ENCODE measurements at places on chromosomes 3 and 15.

DNA sequence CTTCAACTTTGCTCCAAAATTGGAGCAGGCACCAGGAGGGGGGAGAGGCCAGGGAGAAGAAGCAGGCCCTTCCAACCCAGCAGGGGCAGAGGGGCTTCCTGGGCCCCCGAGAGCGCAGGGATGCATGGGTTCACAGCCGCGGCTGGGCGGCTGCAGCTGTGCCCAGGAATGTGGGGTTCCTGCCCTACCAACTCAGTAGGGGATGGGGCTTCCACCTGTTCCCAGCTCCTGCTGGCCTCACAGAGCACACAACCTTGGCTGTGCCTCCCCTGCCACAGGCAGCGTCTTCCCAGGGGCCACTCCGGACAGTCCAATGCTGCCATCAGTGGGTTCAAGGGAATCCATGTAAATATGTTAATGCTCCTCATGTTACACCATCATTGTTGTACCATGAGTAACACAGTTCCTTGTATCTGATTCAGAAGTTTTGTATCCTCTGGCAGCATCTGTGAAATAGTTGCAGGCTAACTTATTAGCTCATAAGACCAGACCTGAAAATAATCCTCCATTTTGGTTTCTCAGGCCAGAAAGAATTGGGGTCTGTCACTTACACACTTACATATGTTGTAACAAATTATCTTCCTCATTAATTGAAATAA, 12.1 kb upstream of the SIAH2 start:
- no peak for DNase-seq

DNA sequence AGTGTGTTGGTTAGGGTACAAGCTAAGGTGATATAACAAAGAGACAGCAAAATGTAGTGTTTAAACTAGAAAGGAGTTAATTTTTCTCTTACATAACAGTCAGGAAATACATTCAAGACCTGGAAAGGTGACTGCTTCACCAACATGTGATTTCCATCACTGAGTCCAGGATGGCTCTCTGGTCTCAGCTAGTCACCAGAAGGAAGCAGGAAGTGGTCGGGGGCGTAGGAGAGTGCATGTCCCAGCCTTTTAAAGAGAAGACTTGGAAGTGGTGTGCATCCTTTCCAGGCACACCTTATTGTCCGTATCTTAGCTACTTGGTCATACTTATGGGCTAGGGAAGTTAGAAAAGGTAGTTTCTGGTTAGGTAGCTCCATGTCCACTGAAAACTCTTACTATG, 11.1 kb upstream of the UBE2Q2 start:
- DNase-seq: no peak

- DNase-seq: no peak
Observed at GRCh38 chr3:144586382-144586781, 614.8 kb downstream of the DIPK2A start.

GRCh38 chr3:36302626-36303025, 77.7 kb upstream of the STAC start:
- no peak for DNase-seq

GRCh38 chr3:48345946-48346572, 12.6 kb upstream of the SPINK8 start:
- DNase-seq: no peak

DNA sequence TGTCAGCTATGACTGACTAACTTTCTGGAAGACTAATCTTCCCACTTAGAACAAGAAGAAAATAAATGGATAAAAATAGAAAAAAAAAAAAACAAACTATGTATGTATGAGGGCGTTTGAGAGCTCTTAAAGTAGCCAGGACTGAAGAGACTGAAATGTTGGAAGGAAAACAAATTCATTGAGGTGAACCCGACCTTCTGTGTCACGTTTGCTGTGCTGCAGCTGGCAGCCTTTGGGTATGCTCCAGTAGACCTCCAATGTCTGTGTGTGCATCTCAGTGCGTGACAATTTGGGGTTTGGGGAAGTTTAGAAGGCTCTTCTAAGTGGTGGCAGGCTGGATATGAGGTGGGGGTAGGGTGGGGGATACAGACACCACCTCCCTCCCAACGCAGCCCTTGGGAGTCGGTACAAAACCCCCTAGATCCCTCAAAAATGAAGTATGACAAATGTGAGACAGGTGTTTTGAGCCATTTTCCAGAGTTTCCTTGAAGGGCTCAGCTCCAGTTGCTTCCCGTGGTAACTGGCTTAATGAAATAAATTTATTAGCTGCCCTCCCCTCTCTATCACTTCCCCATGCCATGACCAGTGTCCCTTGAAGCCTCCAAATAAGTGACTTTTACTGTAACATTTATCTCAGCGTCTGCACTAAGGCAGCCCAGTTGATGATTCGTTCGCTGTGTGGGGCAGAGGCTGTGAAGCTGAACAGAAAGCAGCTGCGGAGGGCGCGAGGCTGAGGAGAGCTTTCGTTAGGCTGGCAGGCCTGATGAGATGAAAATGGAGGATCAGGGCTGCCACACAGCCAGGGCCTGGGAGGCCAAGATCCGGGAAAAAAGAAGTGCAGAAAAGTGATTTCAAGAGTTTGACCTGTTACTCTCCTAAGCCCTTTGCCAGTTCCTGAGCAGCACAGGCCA, 34.9 kb upstream of the GABRB3 start:
- no peak for DNase-seq

GRCh38 chr15:34332553-34333120, 4.9 kb downstream of the SLC12A6 start:
- DNase-seq: no peak

- DNase-seq: peak; percentile 40
Observed at GRCh38 chr3:46565607-46566039, 479 bp downstream of the LRRC2 start.

DNA sequence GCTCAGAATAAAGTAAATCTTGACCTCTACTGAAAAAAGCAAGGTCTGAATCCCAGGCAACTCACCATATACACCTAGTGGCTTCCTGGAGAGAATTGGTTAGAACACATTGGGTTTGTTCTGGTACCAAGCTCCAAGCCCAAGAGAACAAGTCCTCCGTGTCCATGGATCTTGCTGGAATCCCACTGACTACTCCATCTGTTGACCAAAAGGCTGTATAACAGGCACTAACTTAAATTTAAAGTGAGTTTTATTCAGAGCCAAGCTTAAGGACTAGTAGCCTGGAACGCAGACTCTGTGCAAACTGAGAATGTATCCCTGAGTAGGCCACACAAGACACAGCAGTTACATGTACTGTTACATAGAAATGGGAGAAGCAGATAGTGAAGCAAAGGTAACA, 342.1 kb upstream of the LRRC3B start:
- DNase-seq: no peak

DNA sequence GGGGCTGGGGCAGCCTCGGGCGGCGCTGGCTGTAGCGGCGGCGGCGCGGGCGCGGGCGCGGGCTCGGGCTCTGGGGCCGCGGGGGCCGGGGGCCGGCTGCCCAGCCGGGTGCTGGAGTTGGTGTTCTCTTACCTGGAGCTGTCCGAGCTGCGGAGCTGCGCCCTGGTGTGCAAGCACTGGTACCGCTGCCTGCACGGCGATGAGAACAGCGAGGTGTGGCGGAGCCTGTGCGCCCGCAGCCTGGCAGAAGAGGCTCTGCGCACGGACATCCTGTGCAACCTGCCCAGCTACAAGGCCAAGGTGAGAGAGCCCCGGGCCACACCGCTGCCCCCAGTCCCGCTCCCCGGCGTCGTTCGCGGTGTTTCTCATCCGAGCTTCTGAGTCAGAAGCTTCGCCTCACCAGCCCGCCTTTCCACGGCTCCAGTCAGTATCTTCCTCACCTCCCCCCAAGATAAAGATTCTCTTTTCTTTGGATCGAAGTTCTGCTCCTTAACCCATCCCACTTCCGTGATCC, 600 bp downstream of the FBXO45 start:
- DNase-seq: peak; percentile 46

DNA sequence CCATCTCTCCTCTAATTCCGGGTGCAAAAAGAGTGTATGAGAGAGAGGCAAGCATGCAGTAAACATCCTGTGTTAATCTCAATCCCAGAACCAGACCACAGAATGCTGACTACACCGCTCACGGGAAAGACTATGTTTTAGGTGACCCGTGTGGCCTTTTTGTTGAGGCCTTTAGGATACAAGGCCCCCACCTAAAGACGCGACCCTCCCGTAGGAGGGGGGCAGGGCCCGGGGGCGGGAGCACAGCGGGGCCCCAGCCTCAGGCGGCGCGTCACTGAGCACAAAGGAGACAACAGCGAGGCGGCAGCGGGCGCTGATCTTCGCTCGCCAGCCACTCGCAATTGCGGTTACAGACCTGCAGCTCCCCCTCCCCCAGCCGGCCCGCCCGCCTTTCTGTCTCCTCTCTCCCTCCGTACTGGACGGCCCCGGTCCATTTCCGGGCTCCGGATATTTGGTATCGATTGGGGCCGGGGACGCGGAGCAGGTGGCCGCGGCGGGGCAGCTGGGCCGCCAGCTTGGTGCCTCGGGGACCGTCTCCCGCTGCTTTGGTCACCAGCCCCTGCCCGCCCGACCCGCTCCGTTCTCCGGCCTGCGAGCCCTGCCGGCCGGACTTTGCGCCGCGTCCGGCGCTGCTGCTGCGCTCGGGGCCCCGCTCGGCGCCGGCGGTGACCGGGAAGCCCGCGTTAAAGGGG, at the start of gene CCDC50:
CCDC50 (plus strand) TSS at position 433 of the 692 bp plus-strand sequence. CDS start 281 bp downstream, outside the sequence.
- peak; percentile 76 for DNase-seq

GRCh38 chr3:142256712-142257333, 31.4 kb upstream of the GK5 start:
- no peak for DNase-seq

DNA sequence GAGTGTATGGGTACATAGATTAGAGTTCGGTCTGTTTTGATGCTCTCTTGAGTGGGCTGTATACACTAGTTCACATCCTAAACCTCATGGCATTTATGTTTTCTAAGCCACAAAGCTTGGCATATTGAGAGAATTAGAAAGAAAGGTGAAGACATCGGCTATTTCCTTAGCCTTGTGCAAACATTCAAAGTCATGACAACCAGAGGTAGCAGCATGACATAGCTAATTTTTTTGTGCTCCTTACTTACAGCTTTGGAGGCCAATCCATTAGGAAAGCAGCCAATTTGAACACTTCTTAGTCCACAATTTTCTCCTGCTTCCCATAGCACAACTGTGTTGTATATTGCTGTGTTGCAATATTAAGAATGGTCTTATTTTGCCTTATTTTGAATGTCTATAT, 21.5 kb upstream of the AADAC start:
- no peak for DNase-seq

DNA sequence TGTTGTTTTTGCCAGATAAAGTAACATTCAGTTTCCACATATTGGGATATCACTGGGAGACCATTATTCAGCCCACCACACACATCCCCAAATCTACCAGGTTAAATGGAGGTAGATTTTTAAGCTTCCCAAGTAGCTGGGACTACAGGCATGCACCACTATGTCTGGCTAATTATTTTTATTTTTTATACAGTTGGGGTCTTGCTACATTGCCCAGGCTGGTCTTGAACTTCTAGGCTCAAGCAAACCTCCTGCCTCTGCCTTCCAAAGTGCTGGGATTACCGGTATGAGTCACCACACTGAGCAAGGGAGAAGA, 96.6 kb upstream of the CHD2 start:
- no peak for DNase-seq

DNA sequence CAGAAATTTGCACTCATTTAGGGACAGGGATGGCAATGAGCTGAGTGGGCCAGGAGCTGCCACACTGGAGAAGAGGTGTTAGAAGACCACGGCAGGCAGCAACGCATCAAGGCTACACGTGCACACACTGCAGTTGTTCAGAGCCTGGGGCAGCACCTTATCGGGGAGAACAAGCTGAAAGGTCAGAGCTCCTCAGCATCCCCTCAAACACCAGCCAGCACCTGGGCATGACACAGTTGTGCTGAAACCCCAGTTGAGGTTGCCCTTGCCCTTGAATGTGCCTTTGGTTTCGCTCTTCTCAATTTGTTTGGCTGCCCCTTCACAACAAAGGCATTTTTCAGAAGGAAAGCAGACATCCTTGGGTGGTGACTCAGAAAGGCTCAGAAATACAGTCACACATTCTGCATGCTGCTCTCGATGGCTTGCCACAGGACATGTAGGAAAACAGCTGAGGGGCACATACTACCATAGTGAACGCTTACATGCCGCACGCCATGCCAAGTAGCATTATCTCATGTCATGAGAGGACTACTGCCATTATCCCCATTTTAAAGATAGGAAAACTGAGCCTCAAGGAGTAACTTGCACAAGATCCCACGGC, 57.6 kb downstream of the ST8SIA2 start:
- no peak for DNase-seq

DNA sequence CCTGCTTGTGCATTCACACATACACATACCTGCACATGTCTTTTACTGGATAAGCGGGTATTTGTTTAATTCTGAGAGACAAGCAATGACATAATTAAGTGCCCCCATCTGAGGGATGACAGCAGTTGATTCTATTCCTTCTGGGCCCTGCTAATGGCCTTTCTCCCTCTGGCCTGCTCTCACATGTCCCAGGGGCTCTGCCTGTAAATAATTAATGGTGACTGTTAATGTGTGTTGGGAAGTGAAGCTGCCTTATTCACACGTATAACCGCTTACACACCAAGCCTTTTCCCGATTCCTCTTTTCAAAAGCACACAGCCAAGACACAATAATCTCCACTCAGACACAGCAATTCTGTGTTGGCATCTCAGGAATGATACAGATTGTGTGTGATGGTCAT, 47.8 kb downstream of the LRRK1 start:
- no peak for DNase-seq

- no peak for DNase-seq
Observed at GRCh38 chr15:40162552-40162951, 1.7 kb downstream of the BUB1B start.

GRCh38 chr15:60390231-60390630, 7.6 kb downstream of the ANXA2 start:
- no peak for DNase-seq

DNA sequence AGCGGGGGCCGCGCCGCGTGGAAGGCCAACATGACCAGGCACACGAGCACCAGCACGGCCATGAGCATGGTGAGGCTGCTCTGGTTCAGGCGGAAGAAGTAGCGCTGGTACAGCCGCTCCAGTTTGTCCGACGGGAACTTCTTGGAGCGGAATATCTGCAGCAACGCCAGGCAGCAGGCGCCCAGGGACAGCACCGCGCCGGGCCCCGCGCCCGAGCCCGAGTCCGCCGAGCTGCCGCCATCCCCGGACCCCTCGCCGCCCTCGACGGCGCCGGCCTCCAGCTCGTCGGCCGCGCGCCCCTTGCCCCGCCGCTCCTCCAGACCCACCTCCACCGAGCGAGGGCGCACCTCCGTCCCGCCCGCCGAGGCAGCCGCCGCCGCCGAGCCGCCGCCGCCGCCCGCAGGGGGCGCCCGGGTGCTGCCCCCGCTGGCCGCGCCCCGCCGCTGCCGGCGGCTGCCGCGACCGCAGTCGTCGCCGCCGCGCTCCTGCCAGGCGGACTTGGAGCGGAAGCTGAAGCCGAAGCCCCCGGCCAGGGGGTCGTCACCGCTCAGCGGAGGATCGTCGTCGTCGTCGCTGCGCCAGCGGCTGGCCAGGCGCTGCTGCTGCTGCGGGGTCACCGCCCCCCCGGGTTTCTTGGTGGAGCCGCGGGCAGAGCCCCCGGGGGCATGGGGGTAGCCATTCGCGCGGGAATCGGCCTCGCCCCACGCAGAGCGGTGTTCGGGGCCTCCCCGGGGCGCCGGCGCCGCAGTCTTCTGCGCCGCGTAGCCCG, 957 bp downstream of the ADCY5 start:
- no peak for DNase-seq

- no peak for DNase-seq
Observed at GRCh38 chr3:77025471-77025870, 14.4 kb upstream of the ROBO2 start.

GRCh38 chr3:71893702-71894479, 108.9 kb upstream of the PROK2 start:
- DNase-seq: no peak

GRCh38 chr3:122066331-122067213, 11.4 kb downstream of the CD86 start:
- DNase-seq: no peak
